Psoas muscle (tissue), 8 donors: ENCODE measurements at places on chromosomes 5 and 9. TPM values are rescaled to one million over a fixed set of nuclear protein-coding genes. Genes with fewer than 3 reads are reported as not detected.

Gene OBP2B
- total RNA-seq: not detected

Gene BTNL3
- total RNA-seq: not detected

Gene TSSK1B
- not detected for total RNA-seq

Gene SLC36A3
- total RNA-seq: not detected

Gene WNT8A
- total RNA-seq: not detected

Gene DIPK1B
- 2.1 TPM for total RNA-seq

Gene SPINK13
- not detected for total RNA-seq

Gene BAAT
- total RNA-seq: 0.20 TPM

Gene SIL1
- total RNA-seq: 41.0 TPM

Gene TNFSF8
- total RNA-seq: 1.6 TPM

Gene NSUN2
- 47.6 TPM for total RNA-seq

Gene CCDC183
- total RNA-seq: not detected

Gene PHF24
- 0.11 TPM for total RNA-seq

Gene ABO
- total RNA-seq: 0.86 TPM

Gene ZNF462
- 16.3 TPM for total RNA-seq

Gene SPIN1
- total RNA-seq: 17.2 TPM

Gene IER5L
- total RNA-seq: 2.7 TPM

Gene SGCD
- 28.4 TPM for total RNA-seq

Gene PCDHAC2
- 0.62 TPM for total RNA-seq

Gene GRK6
- total RNA-seq: 22.6 TPM

Gene TGFBI
- total RNA-seq: 31.7 TPM

Gene SV2C
- total RNA-seq: not detected

Gene ARL14EPL
- total RNA-seq: not detected

Gene INSL6
- total RNA-seq: not detected

Gene TTC39B
- total RNA-seq: 13.1 TPM

Gene SPINK1
- 6.2 TPM for total RNA-seq

Gene SEMA5A
- 3.9 TPM for total RNA-seq

Gene CDH10
- not detected for total RNA-seq

Gene PCDHGA9
- total RNA-seq: 3.5 TPM

Gene CAMK4
- total RNA-seq: 0.27 TPM

Gene OR13J1
- total RNA-seq: not detected

Gene ZFP2
- 1.2 TPM for total RNA-seq

Gene SLCO6A1
- total RNA-seq: not detected

Gene AIF1L
- total RNA-seq: 11.9 TPM

Gene C9orf153
- total RNA-seq: 0.51 TPM
